Fibroblast of lung (primary cell): ENCODE measurements at places on chromosomes 5 and 9.

- peaks cover 10% of the 10 kb centered on the region for H3K4me1 ChIP-seq
- no peaks in the 10 kb centered on the region for H3K27me3 ChIP-seq
- H3K27ac ChIP-seq: no peak overlapping the region
- H3K36me3 ChIP-seq: no peaks in the 10 kb centered on the region
- H3K4me3 ChIP-seq: no peak overlapping the region
- no peak for DNase-seq
Measured at GRCh38 chr9:131258186-131258585, 18.1 kb downstream of the FAM78A start.

DNA sequence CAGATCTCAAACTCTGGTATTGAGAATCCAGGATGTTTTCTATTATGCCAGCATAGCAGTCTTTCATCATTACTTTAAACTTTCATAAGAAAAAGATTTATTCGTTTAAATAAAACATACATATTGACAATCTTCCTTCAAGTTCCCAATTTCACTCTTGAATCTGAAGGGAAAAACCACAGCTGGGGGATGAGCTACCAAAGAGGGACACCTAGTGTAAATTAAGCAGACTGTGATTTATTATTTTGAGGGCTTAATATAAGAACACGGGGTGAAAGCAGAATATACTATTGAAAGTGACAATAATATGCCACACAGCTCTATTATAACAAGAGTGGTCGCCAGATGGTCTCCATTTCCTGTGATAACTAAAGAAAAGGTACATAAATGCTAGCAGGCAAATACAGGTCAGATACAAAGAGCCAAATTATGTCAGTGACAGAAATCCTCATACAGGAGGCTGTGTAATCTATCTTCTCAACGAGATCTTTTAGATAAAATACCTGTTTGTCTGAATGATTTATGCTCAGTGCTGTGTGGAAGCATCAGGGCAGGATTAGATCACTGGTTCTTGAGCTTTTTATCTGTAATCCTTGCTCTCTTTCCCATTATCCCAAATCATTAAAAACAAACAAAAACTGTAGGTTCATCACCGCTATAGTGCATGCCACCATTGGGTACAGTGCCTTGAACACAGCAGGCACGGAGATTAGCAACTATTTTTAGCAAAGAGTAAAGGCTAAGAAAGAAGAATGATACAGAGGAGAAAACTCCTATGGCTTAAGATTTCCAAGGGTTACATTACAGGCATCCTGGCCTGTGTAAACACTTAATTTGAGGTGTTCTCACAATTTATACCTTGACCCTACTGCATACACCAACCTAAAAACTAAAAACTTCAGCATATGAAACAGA is 116.6 kb downstream of the DROSHA start:
- no peaks in the 10 kb centered on the region for H3K27me3 ChIP-seq
- no peaks in the 10 kb centered on the region for H3K4me1 ChIP-seq

GRCh38 chr9:135076143-135076875 is 11.2 kb upstream of the OLFM1 start:
- H3K36me3 ChIP-seq: no peaks in the 10 kb centered on the region
- no peak overlapping the region for H3K4me3 ChIP-seq
- no peak overlapping the region for H3K27ac ChIP-seq
- DNase-seq: no peak
- no peaks in the 10 kb centered on the region for H3K27me3 ChIP-seq

DNA sequence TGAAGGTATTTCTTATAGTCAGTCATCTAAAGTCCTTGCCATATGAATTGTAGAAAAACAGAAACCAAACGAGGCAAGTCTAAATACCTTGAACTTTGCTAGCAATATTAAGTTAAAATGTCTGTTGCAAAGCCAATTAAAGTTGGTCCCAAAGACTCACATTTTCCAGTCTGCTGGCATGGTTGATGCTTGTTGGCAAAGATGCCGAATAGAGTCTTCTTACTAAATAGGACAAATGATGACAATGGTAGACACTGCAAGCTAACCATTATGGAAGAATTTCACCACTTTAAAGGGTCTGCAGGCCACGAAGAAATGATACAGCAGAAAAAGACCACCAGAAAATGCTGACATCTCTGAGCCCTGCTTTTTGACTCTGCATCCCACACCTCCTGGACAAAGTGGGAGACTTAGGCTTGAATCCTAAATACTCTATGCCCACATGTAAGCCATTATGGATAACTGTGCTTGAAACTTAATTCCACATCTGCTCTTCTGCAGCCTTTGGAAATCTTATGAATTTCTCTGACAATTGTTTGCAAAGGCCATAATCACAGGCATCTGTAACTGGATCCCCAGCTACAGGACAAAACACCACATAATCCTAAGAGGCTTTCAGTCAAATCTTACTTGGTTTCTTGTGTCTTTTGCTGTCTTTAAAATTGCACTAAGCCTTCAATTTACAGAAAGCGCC is 61.3 kb downstream of the LHFPL2 start:
- DNase-seq: no peak
- no peak overlapping the region for H3K4me3 ChIP-seq
- H3K4me1 ChIP-seq: peaks cover 33% of the 10 kb centered on the region
- H3K36me3 ChIP-seq: peaks cover 2% of the 10 kb centered on the region

DNA sequence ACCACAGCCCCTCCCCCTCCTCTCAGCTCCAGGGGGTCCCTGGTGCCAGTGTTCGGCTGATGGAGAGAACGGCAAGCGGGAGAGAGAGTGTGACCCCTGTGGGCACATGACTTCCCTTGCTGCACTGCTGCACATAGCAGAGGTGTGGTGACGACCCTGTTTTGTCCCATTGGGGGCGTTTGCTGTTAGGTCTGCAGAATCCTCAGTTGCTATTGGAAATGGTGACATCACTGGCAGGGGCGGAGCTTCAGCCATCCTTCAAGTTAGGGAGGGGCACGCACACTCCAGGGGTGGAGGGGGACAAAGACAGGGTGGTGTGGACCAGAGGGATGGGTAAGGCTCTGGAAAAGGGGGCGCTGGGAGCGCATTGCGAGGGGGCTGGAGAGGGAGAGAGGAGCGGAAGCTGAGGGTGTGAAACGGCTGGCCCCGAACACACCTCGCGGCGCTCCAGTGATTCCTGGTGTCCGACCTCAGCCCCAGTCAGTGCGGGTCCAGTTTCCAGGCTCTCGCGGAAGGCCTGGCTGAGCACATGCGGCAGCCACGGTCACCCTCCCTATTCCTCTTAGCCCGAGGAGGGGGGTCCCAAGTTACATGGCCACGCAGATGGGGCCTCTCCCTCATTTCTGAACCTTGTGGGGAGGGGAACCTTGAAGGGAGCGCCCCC is 764 bp upstream of the GRIN1 start:
- no peak overlapping the region for H3K27ac ChIP-seq
- H3K36me3 ChIP-seq: no peaks in the 10 kb centered on the region
- H3K4me3 ChIP-seq: no peak overlapping the region
- H3K27me3 ChIP-seq: peaks cover 29% of the 10 kb centered on the region
- no peaks in the 10 kb centered on the region for H3K4me1 ChIP-seq

GRCh38 chr5:168368854-168369253 is 77.4 kb downstream of the WWC1 start:
- no peak overlapping the region for H3K4me3 ChIP-seq
- DNase-seq: no peak
- H3K4me1 ChIP-seq: peaks cover 19% of the 10 kb centered on the region
- no peaks in the 10 kb centered on the region for H3K27me3 ChIP-seq

DNA sequence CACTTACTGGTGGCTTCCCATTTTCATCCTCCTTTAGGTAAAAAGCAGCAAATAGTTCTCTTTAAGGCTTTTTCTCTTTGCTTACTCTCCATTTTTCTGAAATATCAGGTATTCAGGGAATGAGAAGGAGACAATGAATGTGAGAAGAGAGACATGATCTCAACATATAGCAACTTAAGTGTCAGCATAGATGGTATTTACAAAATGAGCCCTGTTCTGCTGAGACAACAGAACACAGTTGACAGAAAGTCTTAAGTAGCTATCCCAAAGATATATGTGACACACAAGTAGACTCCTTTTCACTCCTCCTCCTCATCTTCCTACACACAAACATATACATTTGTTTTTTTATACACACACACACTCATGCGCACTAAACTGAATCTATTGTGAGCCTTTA is 649.3 kb upstream of the WWC1 start:
- no peak for DNase-seq
- H3K36me3 ChIP-seq: no peaks in the 10 kb centered on the region
- H3K27ac ChIP-seq: no peak overlapping the region

GRCh38 chr9:80842389-80842788 is 847.0 kb downstream of the TLE1 start:
- no peaks in the 10 kb centered on the region for H3K27me3 ChIP-seq
- no peaks in the 10 kb centered on the region for H3K36me3 ChIP-seq
- DNase-seq: peak; percentile 22
- no peaks in the 10 kb centered on the region for H3K4me1 ChIP-seq
- H3K27ac ChIP-seq: no peak overlapping the region
